ENCODE measurements at places on chromosomes 11 and 22.
A peak's percentile ranks its signal among the peaks of the same experiment; 100 is the strongest.

GRCh38 chr11:77783025-77783424 lies 37.5 kb downstream of the RSF1 start:
- DNase-seq, result no peak

- DNase-seq, result no peak
These were observed 40.3 kb downstream of the ALX4 start for GRCh38 chr11:44269369-44270351.

DNA sequence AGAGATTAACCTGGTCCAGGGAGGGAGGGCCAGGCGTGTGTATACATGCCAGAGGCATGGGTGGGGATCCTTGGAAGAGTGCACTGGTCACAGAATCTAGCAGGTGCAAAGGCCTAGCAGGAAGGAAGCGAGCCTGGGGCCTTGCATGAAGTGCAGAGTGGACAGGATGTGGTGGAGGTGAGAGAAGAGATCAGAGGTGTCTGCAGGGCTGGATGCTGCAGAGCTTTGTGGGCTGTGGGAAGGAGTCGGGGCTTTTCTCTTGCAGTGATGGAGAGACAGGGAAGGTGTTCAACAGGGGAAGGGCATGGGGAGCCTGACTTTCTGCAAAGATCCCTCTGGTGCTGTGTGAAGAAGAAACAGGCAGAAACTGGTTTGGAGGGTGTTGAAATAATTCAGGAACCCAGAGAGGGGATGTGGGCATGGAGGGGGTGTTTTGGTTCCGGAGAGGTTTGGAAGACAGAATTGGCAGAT lies 2.5 kb upstream of the TPST2 start:
- no peak for DNase-seq

DNA sequence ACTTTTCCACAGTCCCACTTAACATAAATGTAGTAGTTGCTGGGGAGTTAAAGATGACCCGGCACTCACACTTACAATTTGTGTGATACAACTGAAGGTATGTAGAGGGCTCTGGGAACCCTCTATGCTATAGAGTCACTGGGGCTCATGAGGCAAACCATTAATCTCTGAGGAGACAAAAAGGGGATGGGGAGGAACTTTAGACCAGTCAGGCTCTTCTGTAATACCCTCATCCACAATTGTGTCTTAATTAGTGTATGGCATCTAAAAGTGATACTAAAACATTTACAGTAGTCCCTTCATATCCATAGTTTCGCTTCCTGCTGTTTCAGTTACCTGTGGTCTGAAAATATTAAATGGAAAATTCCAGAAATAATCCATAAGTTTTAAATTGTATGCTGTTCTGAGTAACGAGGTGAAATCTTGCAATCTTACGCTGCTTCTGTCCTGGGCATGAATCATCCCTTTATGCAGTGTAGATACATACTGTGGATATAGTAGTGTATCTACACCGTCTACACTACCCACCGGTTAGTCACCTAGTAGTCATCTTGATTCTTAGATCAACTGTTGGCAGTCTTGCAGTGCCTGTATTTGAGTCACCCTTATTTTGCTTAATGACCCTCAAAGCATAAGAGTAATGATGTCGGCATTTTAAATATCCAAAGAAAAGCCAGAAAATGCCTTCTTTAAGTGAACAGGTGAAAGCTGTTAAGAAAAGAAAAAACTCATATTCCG lies 12.2 kb downstream of the CBL start:
- no peak for DNase-seq

DNA sequence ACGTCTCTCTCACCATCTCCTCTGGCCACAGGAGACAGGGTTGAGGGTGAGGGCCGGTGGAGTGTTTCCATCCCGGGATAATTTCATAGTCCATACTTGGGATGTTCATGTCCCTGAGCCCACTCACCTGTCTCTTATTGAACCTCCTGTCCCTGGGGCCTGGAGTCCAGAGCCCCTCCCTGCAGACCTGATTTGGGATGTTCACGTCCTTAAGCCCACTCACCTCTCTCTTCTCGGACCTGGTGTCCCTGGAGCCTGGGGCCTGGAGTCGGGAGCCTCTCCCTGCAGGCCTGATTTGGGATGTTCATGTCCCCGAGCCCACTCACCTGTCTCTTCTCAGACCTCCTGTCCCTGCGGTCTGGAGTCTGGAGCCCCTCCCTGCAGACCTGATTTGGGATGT lies 868.2 kb downstream of the BRD1 start:
- no peak for DNase-seq

DNA sequence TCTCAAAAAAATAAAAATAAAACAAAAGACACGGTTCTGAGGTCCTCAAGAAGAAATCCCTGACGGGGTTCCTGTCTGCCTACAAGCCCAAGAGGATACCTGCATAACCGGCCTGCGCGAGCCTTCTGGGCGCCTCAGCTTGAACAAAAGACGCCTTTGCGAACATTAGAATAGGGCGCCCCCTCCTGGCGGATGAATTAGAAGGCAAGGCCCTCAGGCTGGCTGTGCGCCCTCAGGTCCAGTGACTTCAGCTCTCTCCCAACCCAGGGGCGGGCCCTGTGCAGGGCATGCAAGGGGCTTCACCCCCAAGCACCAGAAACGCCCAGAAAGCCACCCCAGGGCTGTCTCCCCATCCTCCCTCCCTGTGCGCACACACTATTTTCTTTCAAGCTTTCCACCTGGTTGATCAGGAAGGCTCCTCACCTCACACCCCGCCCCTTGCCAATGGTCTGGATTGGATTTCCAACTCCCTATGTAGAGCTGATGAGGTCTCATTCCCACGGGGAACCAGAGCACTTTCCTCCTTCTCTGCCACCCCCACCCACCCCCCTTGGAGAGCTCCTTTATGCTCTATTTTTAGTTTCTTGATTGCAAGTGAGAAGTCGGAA lies 273.3 kb downstream of the BUD13 start:
- no peak for DNase-seq

DNA sequence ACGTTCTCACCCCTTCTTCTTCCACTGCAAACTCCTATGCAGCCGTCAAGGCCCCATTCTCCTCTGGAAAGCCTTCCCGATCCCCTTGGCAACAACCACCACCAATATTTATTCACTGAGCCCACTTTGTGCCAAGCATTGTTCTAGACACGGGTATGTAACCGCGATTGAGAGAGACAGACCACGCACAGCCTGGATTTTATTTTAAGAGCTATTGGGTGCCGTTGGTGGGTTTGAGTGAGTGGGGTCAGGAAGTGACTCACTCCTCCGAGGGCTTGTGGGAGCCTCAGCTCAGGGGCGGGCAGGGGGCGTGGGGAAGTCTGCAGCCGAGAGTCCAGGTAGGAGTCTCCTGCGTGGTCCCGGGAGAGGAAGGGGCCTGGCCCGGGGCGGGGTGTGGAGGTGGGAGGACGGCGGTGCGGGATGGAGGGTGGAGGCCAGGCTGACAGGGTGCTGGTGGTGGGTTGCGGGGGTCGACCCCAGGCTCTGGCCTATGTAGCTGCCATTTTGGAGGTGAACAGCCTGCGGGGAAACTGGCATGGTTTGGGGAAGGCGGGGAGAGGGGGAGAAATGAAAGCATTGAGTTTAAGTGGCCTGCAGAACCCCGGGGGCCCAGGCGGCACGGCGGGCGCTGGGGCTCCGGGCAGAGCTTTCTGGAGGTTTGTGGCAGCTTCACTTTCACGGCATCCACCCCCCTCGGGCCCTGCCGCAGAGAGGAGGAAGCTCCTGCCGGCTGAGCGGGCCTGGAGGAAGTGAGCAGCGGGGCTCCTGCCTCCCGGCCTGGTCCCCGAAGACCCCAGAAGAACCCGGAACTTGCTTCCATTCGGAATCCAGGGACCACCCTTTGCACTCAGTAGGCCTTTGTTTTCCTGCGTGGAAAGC lies 547 bp downstream of the PARVG start:
- peak; percentile 24 for DNase-seq

DNA sequence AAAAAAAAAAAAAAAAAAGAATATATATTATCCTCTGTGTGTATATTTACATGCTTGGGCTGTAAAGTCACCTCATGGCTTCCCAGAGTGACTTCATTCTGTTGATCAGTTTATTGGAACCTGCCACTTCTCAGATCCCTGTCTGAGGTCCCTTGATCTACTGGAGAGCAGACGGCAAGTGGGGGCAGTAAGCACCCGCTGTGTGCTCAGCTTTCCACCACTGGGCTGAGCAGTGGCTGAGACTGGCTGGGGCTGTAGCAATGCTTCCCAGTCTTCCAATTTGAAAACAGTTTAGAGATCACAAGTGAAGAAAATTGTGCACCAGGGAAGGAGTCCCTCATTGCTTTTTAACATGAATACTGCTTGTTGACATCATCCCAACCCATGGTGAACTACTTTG lies 6.9 kb upstream of the RBM4B start:
- no peak for DNase-seq

GRCh38 chr11:69388210-69388609 lies 93.3 kb upstream of the LINC01488 start:
- no peak for DNase-seq

GRCh38 chr11:70305501-70305900 lies 35.0 kb downstream of the PPFIA1 start:
- no peak for DNase-seq

GRCh38 chr11:44286268-44286880 lies 23.6 kb downstream of the ALX4 start:
- no peak for DNase-seq

DNA sequence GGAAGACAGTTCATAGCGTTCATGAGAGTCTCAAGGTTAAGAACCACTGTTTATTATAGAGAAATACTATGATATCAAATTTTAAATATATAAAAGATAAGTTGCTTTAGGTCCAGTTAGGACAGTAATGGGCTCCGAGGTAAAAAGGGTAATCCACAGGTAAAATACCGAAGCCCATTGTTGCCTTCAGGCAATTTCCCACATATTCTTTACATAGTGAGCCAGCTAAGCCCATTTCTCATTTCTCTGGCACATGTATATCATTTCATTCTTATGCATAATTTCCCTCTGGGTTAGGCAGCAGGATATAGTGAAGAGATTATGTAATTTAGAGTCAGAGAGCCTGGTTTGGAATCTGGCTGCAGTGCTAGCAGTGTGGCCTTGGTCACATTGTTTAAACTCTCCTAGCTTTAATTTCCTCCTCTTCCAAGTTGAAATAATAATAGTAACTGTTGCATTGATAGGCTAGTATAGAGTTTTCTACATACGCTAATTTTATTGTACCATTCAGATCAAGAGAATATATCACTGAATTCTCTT lies 7.6 kb upstream of the POU2AF1 start:
- no peak for DNase-seq

DNA sequence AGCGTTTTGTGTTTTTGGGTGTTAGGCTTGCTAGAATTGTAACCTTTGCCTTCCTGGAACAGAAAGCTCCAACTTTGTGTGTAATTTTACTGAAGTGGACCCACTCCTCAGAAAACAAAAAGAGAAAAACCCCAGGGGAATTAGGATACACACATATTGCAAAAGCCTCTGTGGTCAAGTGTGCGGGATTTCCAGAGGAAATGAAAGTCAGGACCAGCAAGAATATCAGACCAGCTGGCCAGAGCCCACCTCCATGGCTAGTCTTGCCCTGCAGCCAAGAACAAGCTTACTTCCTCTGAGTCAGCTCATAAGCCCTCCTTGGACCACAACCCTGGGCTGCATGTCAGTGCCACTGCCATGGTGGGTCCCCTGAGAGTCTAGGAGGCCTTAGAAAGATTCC lies 37.0 kb upstream of the FTH1 start:
- no peak for DNase-seq

GRCh38 chr11:46555267-46556054 lies 38.4 kb downstream of the AMBRA1 start:
- DNase-seq, result no peak

GRCh38 chr11:30788849-30789248 lies 202.7 kb upstream of the MPPED2 start:
- DNase-seq, result no peak

DNA sequence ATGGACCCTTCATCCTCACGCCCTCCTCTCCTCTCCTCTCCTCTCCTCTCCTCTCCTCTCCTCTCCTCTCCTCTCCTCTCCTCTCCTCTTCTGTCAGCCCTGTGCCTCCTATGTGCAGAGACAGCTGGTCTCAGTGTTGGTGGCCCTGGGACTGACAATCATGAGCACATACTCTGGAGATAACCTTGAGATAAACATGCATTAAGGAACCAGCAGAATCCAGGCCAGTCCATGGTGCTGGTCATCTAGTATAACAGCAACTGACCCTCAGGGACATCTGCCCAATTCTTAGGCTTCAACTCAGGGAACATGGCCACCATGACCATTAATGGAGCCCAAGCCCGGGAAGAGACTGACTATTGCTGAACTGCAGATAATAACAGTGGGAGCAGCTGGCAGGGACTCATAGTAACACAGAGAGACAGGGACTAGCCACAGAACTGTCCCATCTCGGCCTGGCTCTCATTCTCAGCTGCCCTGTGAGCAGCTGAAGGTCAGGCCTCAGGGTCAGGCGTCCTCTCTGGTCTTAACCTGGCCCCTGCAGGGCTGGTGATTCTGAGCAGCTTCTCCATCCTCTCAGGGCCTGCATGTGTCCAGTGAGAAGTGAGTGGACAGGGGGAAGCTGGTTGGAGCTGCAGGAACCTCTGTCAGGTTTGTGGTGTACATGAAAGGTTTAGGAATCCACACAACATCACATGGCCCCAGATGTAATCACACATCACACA lies 45.4 kb downstream of the GGTLC2 start:
- DNase-seq, result no peak

- no peak for DNase-seq
These were observed 21.6 kb upstream of the ADORA2A start for GRCh38 chr22:24405631-24406321.

DNA sequence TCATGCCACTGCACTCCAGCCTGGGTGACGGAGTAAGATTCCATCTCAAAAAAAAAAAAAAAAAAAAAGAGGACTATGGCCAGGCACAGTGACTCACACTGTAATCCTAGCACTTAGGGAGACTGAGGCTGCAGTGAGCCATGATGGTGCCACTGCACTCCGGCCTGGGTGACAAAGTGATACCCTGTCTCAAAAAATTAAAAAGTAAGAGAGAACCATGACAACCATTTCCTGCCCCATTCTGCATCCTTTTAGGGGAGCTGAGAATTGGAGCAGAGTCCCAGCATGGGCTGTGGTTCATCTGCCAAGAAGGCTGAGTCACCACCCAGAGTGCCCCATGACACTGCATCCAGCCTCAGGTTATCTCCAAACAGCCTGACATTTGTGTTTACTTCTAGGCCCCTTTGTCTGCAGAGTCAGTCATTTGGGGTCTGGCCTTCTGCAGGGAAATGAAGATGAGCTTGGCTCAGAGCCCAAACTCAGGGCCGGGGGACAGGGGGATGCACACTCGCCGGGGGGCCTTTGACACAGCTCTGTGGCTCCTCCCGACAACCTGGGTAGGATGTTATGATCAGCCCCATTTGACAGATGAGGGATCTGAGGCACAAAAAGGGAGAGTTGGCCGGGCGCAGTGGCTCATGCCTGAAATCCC lies 4.7 kb downstream of the CSDC2 start:
- no peak for DNase-seq

GRCh38 chr11:112885744-112886433 lies 75.3 kb upstream of the NCAM1 start:
- DNase-seq, result no peak

- no peak for DNase-seq
These were observed 48.9 kb downstream of the TNRC6B start for GRCh38 chr22:40226620-40227019.

DNA sequence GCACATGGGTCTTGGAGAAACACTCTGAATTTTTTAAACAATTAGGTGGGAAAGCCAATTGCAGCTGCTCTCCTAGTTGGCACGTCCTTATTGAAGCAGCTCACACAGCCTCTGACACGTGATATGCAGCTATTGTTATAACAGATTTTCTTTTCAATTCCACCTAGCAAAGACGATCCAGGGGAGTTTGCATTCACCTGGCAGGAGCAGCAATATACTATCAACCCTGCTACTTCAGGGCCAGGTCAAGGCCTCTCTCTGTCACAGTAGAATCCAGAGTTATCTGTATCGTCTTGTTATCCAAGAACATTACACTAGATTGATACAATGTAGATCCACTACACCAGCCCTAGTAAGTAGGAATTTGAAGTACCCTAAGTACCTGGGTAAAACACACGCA lies 8.3 kb downstream of the KRTAP5-11 start:
- DNase-seq, result no peak

Measured in stimulated activated CD8-positive, alpha-beta memory T cell treated with anti-CD3 and anti-CD28 coated beads, Interleukin-4, amount 100 ng/mL, for 1 hour (primary cell).